ENCODE measurements at places on chromosomes 2 and 18. TPM values are rescaled to one million over a fixed set of nuclear protein-coding genes. Genes with fewer than 3 reads are reported as not detected.

- no peak for DNase-seq
Measured at GRCh38 chr2:98708396-98709186, 22.3 kb downstream of the MGAT4A start.

- no peak for DNase-seq
Measured at GRCh38 chr2:181723731-181724130, 43.4 kb upstream of the NEUROD1 start.

DNA sequence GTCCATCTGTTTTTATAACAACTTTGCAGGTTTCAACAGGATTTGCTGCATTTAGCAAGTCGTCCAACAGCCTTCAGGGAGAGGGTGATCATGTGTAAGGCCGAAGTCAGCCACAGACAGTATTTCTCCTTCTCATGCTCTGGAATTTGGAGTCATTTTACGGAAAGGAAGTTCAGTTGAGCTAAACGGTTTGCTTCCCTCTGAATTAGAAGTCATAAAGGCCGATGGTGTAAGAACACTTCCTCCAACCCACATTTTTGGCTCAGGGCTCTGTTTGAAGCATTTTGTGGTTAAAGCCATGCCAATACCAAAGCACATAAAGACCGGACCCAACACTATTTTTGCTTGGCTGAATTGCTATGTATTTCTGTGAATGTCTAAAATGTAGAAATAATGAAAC, 129.5 kb downstream of the TMEM182 start:
- DNase-seq, result no peak

DNA sequence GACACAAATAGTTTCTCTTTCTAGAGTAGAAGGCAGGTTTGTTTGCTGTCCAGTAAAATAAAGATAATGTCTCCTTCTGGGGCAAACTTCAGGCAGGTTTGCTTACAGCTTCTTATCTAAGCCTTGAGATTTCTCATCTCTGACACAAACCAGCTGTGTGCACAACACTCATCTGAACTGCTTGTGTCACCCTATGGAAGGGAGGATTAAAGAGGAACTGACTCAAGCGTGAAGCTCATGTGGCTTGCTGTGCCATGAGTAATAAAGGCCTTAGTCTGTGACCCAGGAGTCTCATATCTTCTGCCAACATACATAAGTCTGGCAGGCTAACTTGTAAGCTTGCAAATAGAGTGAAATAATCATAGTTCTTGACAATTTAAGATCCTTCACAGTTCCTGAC, 24.2 kb upstream of the CPO start:
- no peak for DNase-seq

Gene CFLAR
- 35.8 TPM for total RNA-seq

All from chondrocyte (in vitro differentiated cells).